ENCODE measurements at places on chromosomes 3 and 15.

- peak; percentile 77 for DNase-seq
These were observed 66.1 kb downstream of the RPN1 start for GRCh38 chr3:128584412-128585020.

DNA sequence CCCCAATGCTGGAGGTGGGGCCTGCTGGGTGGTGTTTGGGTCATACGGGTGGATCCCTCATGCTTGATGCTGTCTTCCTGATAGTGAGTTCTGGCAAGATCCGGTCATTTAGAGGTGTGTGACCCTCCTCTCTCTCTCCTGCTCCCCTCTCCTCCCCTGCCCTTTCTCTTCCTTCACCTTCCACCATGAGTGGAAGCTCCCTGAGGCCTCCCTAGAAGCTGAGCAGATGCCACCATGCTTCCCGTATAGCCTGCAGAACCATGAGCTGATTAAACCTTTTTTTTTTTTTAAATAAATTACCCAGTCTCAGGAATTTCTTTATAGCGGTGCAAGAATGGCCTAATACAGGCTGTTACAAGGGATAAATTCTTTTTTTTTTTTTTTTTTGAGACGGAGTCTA is 36.3 kb upstream of the IQSEC1 start:
- no peak for DNase-seq

- no peak for DNase-seq
These were observed 177.5 kb downstream of the FNDC3B start for GRCh38 chr3:172216911-172217310.

- DNase-seq = peak; percentile 46
These were observed 31.5 kb upstream of the MLF1 start for GRCh38 chr3:158539414-158540014.

- DNase-seq = no peak
These were observed 566.5 kb downstream of the ROBO2 start for GRCh38 chr3:77606372-77606771.

DNA sequence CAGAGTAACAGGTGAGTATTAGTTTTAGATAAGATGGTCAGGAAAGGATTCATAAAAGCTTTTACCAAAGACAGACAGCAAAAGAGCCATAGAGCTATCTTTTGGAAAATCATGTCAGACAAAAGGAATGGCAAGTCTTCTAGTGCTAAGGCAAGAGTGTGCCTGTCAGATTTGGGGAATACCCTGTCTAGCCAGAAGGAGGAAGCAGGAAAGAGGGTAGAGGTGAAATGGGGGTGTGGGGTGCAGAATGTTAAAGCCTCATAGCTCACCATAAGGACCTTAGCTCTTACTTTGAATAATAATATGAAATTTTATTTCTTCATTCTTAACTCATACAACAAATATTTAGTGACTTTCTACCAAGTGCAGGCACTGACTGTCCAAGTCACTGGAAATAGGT is 512.1 kb upstream of the ROBO2 start:
- no peak for DNase-seq

DNA sequence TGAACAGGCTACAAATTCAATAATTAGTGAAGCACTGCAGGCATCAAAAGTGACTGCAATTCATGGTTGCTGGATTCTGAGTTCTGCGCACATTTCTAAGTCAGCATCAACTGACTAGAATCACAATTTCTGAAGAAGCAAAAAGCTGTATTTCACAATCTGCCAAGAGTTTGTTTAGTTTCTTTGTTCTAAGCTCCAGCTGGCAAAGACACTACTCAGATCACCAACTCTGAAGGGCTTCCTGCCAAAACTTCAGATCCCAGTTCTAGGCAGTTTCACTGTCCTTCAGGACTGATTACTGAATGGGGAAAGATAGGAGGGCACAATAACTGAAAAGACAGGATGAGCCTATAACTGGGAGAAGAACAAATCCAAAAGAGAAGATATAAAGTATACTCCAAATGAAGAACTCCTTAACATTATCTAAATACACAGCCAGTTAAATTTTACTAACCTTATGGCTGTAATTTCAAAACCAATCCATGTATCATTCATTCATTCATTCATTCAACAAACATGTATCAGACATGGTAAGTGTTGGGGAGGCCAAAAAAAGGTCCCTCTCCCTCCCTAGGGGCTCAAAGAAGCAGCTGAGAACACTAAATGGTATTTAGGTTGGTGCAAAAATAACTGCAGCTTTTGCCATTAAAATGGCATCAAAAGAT is 17.1 kb downstream of the TJP1 start:
- peak; percentile 59 for DNase-seq

GRCh38 chr3:134357261-134357913 is 16.9 kb downstream of the AMOTL2 start:
- DNase-seq = no peak

- DNase-seq = peak; percentile 49
These were observed 26.7 kb downstream of the ABHD2 start for GRCh38 chr15:89114990-89115389.

- DNase-seq = no peak
These were observed 61.1 kb upstream of the IQSEC1 start for GRCh38 chr3:13134166-13134878.

- no peak for DNase-seq
These were observed 8.3 kb downstream of the STOML1 start for GRCh38 chr15:73983773-73984172.

DNA sequence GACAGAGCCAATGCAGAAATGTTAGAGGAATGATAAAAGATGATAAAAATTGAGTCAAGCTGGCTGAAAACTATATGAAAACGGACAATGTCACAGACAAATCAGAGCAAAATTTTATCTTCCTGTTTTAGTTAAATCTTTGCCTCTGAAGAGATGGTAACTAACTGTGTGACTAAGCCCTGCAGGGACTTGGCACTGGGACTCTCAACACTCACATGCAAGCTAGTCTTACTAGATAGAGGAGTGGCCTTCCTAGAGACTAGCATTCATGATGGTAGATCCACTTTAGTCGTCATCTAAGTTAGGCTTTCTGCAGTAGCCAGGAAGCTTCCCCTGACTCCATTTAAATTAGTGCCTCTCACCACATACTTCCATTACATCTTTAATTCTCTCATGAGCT is 4.1 kb downstream of the CCDC191 start:
- DNase-seq = no peak

- peak; percentile 45 for DNase-seq
These were observed 244.1 kb downstream of the SLCO3A1 start for GRCh38 chr15:92097474-92098178.

GRCh38 chr3:194686816-194687637 is 1.3 kb downstream of the FAM43A start:
- peak; percentile 44 for DNase-seq

DNA sequence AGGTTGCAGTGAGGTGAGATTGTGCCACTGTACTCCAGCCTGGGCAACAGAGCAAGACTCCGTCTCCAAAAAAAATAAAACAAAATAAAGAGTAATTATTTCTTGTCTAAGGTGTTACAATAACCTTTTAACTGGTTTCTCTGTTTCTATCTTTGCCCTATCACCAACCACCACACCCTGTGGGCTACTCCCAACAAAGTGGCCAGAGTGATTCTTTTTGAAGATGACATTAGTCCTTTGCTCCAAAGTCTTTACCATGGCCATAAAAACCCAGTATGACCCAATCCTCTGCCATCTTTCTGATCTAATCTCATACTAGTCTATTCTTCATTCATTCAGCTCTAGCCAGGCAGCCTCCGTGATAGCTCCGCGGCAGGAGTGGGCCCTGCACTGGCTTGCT is 62.8 kb downstream of the RFX7 start:
- no peak for DNase-seq

GRCh38 chr3:123319760-123320159 is 118.0 kb downstream of the SEC22A start:
- DNase-seq = no peak

GRCh38 chr3:53354945-53355498 is 7.7 kb upstream of the DCP1A start:
- peak; percentile 24 for DNase-seq

DNA sequence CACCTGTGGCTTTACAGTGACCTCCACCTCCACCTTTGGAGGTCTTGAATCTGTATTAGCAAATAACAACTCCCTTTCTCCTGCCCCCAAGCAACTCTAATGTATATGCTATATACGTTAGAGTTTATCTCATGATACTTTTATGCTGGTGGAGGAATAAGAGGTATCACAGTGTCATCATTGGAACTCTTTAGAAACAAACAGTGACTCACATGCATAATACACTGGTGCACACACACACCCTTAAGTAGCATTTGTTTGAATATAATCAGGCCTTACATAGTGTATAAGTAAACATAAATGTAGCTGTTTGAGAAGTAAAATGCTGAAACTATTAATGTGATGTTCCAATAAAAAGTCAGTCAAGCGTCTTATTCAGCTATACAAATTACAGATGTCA is 280.2 kb upstream of the C2CD4B start:
- peak; percentile 53 for DNase-seq

DNA sequence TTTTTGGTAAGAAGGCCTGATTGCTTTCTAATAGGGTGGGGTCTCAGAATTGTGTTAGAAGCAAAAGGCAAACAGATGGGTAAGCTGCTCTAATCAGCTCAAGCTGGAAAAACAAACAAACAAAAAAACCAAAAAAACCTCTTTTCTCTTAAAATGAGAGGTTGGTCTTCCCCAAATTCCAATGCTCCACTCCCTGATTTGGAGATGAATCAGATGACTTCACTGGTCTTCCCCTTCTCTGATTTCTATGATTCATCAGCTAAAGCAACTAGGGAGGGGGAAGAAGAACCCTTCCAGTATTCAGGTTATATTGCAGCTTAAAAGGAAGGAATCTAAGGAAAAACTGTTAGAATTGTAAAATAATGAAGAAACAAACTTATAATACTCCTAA is 9.6 kb upstream of the ANXA2 start:
- peak; percentile 87 for DNase-seq

DNA sequence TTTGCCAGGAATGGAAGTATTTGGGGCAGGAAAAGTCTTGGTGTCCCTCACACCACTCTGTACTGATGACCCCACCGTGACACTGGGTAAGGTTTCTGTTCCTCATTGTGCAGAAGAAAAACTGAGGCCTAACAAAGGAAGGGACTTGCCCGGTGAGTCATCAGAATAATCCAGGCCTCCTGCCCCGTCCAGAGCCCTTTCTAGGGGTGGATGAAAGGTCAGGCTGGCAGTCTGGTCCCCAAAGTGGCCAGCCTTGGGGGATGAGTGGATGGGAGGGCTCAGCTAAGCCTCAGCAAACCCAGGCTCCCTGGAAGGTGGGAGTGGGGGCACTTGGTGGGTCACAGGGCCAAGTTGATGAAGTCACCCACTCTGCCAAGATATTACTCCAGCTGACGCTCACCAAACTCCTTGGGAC is 2.3 kb upstream of the DNAH1 start:
- DNase-seq = peak; percentile 20

- DNase-seq = no peak
These were observed 24.7 kb downstream of the SLTM start for GRCh38 chr15:58908550-58909309.

DNA sequence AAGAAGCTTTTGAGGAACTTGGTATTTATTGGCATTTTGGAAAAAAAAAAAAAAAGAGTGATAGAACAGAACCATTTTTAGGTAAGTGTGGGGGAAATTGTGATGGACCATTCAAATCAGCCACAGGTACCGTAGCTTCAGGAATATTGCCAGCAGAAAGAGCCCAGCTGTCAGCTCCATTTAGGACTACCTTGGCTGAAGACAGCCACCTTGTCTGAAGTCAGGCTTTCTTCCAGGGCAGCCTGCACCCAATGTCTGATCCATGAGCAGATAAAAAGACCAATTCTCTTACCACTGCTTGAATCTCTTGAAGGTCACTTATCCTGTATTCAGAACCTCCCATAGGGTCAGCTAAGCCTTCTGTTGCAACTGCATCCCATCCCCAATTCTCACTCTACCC is 37.6 kb downstream of the SLCO3A1 start:
- no peak for DNase-seq

- DNase-seq = peak; percentile 86
These were observed 77.4 kb upstream of the ANKRD28 start for GRCh38 chr3:15875016-15875689.

GRCh38 chr15:70447928-70448698 is 315.2 kb downstream of the UACA start:
- no peak for DNase-seq

DNA sequence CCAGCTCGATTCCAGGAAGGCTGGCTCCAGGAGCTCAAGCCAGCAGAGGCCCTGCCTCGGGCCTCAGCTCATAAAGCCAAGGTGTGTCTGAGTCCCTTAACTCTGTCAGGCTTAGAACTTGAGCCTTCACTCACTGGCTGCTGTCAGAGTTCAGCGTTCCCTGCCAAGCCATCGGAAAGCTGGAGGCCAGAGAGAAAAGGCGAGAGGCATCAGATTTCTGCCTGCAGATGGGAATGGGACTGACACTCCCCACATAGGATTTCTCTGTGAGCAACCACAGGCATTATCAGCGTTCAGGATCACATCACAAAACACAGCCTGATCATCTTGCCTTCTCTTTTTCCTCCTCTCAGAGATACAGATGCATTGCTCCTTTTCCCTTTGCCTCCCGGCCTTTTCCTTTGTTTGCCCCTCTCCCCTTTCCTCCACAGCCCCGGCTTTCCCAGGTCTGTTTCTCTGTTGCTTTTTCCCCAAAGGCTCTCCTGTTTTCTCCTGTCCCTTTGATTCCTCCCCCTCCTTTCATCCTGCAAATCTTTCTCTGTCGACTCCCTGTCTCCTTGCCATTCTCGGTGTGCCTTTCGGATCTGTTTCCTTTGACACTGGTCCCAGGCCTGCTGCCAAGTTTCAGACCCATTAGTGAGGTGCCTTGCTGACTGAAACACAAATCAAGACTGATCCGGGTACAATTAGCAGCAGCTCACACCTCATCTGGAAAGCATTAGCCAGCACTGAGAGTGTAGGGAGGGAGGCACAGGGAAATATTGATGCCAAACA is 44.5 kb upstream of the BOC start:
- peak; percentile 53 for DNase-seq

- DNase-seq = no peak
These were observed 3.2 kb downstream of the CCDC71 start for GRCh38 chr3:49162751-49163419.

GRCh38 chr15:40618023-40618422 is 24.0 kb downstream of the KNL1 start:
- no peak for DNase-seq

- no peak for DNase-seq
These were observed 4.5 kb downstream of the THRB start for GRCh38 chr3:24490151-24490550.

DNA sequence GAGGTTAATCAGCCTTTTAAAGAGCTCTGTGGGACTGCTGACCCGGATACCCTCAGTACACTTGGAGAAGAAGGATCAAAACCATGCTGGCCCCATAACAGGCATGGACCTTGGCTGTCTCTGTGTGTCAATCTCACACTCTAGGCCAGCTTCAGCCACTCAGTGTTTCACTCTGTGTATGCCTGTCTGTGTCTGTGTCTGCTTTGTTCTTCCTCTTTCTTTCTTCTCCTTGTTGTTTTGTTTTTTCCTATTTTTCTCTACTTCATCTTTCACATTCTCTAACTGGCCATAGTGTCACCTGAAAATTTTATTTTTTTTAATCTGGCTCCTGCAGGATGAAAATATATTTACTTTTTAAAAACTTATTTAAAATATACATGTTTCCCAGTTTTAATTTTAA is 51.1 kb downstream of the SERP1 start:
- no peak for DNase-seq

- no peak for DNase-seq
These were observed 87.3 kb downstream of the FBN1 start for GRCh38 chr15:48558226-48558625.
